ENCODE measurements at places on chromosomes 3 and 15. TPM values are rescaled to one million over a fixed set of nuclear protein-coding genes. Genes with fewer than 3 reads are reported as not detected.

Gene TERC
- 37.7 TPM for total RNA-seq

Gene SEMA3G
- under 0.01 TPM for total RNA-seq

Gene TRA2B
- total RNA-seq, result 123 TPM

Gene MST1
- 6.0 TPM for total RNA-seq

Gene ATP6V1A
- total RNA-seq, result 165 TPM

Gene WDR72
- total RNA-seq, result not detected
